ENCODE measurements at places on chromosomes 4 and X.

DNA sequence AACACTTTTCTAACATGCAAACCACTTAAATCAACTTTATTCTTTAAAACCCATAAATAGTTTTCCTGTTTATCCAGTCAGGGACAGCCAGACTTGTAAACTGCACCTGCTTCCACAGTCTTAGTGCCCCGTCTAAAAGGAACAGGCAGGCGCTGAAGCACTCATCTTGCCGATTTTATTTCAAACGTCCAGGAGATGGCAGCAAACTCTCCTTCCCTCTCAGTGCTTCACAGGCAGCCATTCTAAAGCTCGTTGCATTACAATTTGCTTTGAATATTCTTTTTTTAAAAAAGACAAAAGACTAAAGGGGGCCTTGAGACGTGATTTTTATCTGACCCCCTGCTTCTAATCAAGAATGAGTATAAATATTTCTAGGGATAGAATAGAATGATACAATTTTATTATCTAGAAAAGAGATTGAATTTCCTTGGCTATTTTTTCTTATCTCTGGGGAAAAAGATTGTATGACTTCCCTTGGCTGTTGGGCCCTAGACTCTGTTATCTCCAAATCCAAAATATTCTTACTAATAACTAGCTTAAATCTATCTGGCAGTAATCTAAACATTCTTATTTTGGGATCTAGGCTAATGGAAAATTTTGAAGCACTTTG lies 93.6 kb upstream of the MYOZ2 start:
- peak; percentile 16 for DNase-seq

DNA sequence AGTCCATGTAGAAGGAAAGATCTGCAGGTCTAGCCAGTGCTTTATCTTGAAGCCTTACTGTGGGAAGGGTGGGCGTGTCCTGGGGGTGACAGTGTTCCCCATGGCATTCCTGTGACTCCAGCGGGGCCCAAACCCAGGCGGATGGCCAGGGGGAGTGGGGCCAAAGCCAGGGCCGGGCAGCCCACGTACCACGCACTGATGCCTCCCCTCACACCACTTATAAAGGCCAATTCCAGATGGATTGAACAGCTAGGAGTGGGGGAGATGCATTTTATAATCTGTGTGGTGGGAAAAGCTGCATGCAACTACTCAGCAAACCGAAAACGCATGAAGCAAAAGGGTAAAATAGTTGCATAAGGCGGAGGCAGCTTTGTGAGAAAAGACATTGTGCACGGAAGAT lies 36.4 kb downstream of the NELFA start:
- DNase-seq: no peak

DNA sequence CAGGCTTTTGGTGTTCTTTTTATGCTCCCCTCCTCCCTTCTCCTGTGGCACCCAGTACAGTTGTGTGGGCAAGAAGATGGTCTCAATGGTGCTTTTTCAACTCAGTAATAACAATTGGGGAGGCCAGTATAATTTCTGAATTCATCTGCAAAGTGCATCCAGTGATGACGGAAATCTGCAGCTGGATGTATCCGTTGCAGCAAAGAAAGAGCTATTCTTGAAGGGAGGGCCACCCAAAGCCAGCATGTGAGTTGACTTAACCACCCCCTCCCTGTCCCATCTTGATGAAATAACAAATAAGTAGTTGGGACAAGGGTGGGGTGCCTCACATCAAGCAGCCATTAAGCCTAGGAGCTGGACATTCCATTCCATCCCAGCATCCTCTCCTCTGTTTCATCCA lies 30.7 kb downstream of the TSC22D3 start:
- no peak for DNase-seq

DNA sequence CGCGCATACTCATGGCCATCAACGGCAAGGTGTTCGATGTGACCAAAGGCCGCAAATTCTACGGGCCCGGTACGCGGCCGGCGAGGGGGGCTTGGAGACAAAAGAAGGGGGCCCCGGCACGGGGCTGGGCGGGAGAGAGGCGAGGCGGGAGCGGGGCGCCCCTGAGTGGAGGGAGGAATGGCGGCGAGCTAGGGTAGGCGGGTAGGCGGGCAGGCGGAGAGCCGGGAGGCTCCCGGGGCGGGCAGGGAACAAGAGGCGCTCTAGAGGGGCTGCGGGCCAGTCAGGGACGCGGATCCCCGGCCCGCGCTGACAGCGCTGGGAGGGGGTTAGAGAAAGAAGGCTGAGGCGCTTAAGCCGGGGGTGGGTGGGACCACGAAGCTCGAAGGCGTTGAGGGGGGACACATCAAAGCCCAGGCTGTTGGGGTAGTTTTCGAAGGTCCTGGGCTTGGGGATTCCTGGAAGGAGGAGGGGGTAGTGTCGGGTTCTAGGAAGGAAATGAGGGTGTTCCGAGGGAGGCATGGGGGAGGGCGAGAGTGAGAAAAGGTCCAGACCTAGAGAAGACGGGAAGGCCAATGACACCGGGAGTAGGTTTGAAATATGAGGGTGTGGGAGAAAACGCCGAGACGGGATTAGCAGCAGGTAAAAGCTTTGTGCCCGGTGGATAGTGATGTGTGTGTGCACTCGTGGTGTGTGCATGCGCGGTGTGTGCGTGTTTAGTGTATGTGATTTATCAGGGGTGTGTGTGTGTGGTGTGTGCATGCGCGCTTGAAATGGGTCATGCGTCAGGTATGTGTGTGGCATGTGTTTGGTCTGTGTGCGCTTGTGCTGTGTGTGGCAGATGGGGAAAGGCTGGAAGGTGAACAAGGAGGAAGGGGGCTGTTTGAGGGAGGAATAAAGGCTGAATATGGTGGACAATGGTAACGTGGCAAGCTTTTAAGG lies 807 bp downstream of the PGRMC1 start:
- no peak for DNase-seq

DNA sequence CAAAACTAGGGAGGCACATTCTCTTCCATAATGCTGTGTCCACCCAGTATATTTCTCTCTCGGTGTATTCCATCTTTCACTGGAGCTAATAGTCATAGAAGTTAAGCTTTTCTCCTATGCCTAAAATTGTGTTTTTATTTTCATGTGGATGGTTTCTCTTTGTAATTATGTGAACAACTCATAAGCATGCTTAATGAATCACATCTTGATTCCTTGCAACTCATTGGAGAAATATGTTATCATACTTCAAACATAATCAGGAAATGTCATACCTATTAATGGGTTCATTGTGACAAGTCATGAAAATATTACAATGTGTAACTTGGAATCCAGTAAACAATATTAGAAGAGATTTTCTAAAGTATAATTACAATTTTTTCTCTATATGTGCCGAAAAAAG lies 186.3 kb downstream of the SLC7A11 start:
- DNase-seq: no peak

- DNase-seq: no peak
Measured at GRCh38 chrX:131262200-131262599, 26.9 kb downstream of the IGSF1 start.

GRCh38 chr4:8255698-8256441 lies 13.7 kb upstream of the HTRA3 start:
- DNase-seq: no peak

DNA sequence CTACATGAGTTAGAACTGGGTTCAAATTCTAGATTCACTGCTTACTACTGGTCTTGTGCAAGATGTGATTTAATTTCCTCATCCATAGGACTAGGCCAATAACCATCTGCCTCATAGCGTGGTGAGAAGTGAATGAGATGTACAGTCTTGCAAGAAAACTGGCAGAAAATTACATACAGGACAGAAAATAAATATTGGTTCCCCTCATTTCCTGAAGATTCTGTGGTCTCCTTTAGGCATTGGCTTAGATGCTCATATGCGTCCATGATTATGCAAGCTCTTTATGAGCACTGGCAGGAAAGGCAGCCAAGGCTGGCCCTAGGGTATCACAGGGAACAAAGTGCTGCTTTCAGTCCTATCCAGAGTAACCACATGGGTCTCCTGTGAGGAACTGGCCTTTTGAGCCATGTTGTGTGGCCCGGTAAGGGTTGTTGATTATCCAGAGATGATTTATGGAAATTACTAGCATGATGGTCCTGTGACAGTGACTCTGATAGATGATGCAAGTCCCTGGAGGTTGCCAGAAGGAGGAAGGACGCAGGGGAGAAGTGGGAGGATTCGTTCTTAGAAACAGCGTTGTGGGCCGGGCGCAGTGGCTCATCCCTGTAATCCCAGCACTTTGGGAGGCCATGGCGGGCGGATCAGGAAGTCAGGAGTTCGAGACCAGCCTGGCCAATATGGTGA lies 9.9 kb upstream of the MOB1B start:
- DNase-seq: no peak

DNA sequence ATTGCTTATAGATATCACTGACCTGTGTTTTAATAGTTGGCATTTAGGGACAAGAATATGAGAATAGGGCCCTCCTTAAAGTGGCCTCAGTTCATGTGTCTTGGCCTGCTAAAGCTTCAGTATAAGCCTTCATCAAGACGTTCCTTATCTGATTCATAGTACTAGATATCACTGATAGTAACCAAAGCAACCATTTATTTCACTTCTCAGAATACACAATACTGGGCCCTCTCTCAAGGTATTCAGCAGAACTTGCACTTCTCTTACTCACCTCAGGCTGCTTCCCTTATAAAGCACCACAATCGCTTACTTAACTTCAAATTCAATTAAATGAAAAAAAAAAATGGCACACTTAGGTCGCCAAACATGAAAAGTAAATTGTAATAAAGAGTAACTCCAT lies 259.4 kb upstream of the PCDH7 start:
- no peak for DNase-seq

GRCh38 chrX:39688576-39689375 lies 409.0 kb downstream of the BCOR start:
- DNase-seq: no peak
